Activated naive CD4-positive, alpha-beta T cell treated with anti-CD3 and anti-CD28 coated beads, Interleukin-2, amount 10 ng/mL, durations not matched to agents 5 hours and 36 hours (primary cell): ENCODE measurements at places on chromosomes 1 and 21. TPM values are rescaled to one million over a fixed set of nuclear protein-coding genes. Genes with fewer than 3 reads are reported as not detected.

The HOOK1 gene
- total RNA-seq = 11.1 TPM

The B4GALT3 gene
- total RNA-seq = 52.2 TPM

The COL9A2 gene
- total RNA-seq = 3.2 TPM

The CLIC6 gene
- not detected for total RNA-seq

The C1orf74 gene
- total RNA-seq = 1.4 TPM

The RGS18 gene
- not detected for total RNA-seq

The KCNJ9 gene
- not detected for total RNA-seq

The ERVH48-1 gene
- 4.0 TPM for total RNA-seq

The C1orf159 gene
- total RNA-seq = 22.9 TPM

The GOLT1A gene
- not detected for total RNA-seq

The DDR2 gene
- 0.08 TPM for total RNA-seq

The FCAMR gene
- not detected for total RNA-seq

The CD1B gene
- total RNA-seq = not detected

The PLA2G2A gene
- total RNA-seq = not detected

The ODF2L gene
- 41.3 TPM for total RNA-seq

The LCE1A gene
- total RNA-seq = not detected

The CDKN2C gene
- total RNA-seq = 60.5 TPM

The URB1 gene
- 14.2 TPM for total RNA-seq

The WDR64 gene
- total RNA-seq = not detected

The ANGPTL3 gene
- not detected for total RNA-seq

The RGS13 gene
- total RNA-seq = not detected

The RHCE gene
- 0.10 TPM for total RNA-seq

The KCND3 gene
- not detected for total RNA-seq

The INKA2 gene
- 2.6 TPM for total RNA-seq

The MARK1 gene
- not detected for total RNA-seq

The ACTL8 gene
- total RNA-seq = not detected

The DNASE2B gene
- total RNA-seq = not detected

The PERM1 gene
- total RNA-seq = not detected

The SPRR5 gene
- not detected for total RNA-seq

The LCE1C gene
- not detected for total RNA-seq

The OR6N1 gene
- total RNA-seq = not detected

The SLC9C2 gene
- not detected for total RNA-seq

The LENEP gene
- total RNA-seq = 0.63 TPM

The PRELP gene
- not detected for total RNA-seq

The DYRK3 gene
- total RNA-seq = 2.6 TPM

The EDARADD gene
- total RNA-seq = 0.26 TPM

The AGO1 gene
- 19.2 TPM for total RNA-seq

The TFF1 gene
- total RNA-seq = not detected

The LPAR3 gene
- 3.6 TPM for total RNA-seq

The ZNF683 gene
- 0.31 TPM for total RNA-seq

The MAEL gene
- total RNA-seq = 0.35 TPM

The XCL2 gene
- total RNA-seq = not detected
